A172 (cell line): ENCODE measurements at places on chromosomes 3 and 15.
A peak's percentile ranks its signal among the peaks of the same experiment; 100 is the strongest.

- no peak for DNase-seq
Observed at GRCh38 chr15:77084436-77084835, 13.5 kb upstream of the TSPAN3 start.

- peak; percentile 92 for DNase-seq
Observed at GRCh38 chr15:32774022-32774421, 56.2 kb downstream of the GREM1 start.

DNA sequence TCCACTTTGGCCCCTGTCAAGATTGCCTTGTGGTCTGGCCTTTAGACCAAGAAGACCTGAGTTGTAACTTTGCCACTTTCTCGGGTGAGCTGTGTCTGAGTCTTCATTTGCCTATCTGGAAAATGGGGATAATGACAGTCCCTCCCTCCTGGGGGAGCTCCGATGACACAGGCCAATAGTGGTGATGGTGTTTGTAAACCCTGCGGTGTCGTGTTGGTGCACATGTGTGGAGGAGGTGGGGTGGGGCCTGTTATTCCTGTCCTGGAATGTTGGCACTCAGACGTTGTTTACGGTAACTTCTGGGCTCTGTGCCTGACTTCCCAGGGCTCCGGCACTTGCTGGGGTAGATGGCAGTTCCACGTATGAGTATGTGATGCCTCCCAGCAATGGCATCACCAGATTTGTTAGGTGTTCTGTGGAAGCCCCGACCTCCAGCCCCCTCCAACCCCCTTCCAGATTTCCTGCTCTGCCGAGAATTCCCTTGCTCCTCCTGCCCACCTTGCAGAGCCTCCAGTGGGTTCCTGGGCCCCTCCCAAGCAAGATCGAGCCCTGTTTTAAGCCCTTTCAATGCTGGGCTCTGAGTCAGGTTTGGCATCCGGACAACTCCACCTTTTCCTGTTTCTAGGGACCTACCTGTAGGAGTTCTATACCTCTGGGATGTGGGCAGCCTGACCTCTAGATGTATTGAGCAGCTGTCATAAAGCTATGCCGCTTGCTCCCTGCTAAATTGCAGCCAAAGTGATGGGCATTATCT, 31.4 kb downstream of the HRH1 start:
- DNase-seq, result peak; percentile 96

DNA sequence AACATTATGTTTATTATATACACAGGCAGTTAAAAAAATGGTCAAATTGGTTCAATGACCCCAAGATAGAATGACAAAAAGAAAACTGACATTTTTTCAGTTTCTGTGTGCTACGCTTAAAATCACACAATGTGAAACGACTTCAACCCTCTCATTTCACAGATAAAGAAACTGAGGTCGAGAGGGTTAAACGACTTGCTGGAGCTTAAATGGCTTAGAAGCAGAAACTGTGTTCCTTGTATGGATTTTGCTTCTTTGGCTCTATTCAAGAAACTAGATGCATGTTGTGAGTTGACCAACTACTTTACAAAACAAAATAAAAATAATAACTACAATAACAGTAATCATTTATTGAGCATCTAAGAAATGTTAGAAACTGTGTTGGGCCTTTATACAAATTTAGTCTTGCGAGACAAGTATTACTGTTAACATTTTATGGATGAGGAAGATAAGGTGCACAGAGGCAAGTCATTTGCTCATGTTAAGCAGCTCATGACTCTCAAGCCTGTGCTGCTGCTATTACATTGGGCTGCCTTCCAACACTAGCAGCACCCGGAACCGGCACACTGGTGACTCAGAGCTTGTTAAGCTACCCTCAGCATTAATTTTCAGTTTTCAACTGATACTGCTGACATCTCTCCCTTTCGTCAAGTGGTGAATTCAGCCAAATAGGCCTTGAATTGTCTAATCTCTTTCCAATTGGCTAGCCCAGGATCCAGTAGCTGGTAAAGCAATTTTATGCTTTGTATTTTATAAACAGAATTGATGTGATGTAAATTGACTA, 487.6 kb downstream of the NAALADL2 start:
- peak; percentile 92 for DNase-seq

- DNase-seq, result no peak
Observed at GRCh38 chr3:183317271-183317670, 64.2 kb downstream of the B3GNT5 start.

- DNase-seq, result no peak
Observed at GRCh38 chr3:72440491-72440890, 407.8 kb downstream of the SHQ1 start.

DNA sequence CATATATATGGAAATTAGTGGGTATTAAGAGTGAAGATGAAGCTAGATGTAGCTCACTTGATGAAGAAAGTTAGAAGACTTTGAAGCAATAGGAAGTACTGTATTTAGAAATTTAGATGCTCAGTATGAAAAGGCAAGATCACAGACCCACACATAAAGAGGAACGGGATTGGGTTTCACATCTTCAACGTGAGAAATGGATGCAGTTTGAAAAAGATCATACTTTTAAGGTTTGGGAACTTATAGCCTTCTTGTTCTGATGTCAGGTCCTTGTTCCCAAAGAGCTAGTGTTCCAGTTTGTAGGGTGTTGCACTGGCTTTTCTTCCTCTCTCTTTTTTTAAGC, 16.7 kb downstream of the AP3S2 start:
- DNase-seq, result no peak
